ENCODE measurements at places on chromosomes 7 and 10.

DNA sequence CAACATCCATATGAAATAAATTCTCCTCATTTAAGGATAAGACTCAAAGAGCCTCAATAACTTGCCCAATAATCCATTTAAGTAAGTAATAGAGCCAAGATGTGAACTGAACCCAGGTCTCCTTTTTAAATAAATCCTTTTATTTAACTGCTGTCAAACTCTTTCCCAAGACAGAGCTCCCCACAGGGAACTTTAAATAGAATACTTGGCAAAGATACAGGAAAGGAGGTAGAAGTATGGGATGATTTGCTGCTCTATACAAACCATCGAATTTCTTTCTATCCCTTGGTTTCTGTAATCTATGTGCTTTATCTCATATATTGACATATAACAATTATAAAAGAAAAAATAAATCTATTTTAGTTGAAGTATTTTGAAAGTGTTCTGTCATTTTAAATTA lies 295.9 kb downstream of the CSTF2T start:
- DNase-seq, result no peak

- DNase-seq, result peak; percentile 84
Measured at GRCh38 chr7:135620980-135621850, 41.1 kb upstream of the STMP1 start.

- peak; percentile 43 for DNase-seq
Measured at GRCh38 chr10:72276013-72276387, 2.3 kb downstream of the DDIT4 start.

DNA sequence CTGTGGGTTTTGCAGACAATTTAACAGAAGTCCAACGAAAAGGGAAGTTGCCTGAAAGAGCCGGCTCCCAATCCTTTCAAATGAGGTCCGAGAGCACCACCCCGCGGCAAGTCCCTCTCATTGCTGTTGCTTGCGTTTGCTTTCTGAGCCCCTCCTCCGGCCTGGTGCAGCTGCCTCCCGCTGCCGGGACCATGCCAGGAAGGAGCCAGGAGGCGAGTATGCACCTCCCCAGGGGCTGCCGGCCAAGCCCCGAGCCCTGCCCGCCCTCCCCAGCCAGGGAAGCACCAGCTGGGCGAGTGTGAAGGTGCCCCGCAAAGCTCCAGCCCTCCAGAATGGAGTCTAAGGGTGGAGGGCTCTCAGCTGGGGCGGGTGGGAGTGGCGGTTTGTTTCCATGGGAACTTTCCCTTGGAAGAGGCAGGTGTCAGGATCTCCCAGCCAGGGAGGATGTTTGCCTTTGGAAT lies 25.8 kb upstream of the PPP2R2D start:
- DNase-seq, result peak; percentile 70

- no peak for DNase-seq
Measured at GRCh38 chr10:31721096-31721495, 207.5 kb downstream of the ARHGAP12 start.

GRCh38 chr10:17214971-17215781 lies 12.9 kb upstream of the VIM start:
- peak; percentile 96 for DNase-seq

- no peak for DNase-seq
Measured at GRCh38 chr7:126533715-126534114, 719.0 kb downstream of the GRM8 start.

DNA sequence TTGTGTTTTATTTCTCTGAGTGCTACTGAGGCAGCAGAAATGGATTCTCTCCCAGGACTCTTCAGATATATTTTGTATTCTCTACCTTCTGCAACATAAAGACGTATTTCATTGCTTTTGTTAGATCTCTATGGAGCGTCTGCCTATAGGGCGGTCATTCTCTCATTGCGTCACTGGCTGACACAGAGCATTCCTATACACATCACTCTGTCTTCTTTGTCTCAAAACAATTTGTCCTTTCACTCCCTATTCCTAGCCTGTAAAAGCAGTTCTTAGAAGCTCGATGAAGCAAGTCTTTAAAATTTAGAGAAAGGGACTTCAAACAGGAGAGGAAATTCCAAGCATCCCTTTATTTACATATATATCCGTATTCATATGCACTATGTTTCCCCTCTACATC lies 120.6 kb downstream of the CPED1 start:
- no peak for DNase-seq

GRCh38 chr10:44619975-44620374 lies 235.1 kb upstream of the CXCL12 start:
- DNase-seq, result no peak

GRCh38 chr7:91379236-91379635 lies 115.0 kb downstream of the FZD1 start:
- no peak for DNase-seq

- DNase-seq, result no peak
Measured at GRCh38 chr10:75335983-75336382, 65.6 kb downstream of the ZNF503 start.

DNA sequence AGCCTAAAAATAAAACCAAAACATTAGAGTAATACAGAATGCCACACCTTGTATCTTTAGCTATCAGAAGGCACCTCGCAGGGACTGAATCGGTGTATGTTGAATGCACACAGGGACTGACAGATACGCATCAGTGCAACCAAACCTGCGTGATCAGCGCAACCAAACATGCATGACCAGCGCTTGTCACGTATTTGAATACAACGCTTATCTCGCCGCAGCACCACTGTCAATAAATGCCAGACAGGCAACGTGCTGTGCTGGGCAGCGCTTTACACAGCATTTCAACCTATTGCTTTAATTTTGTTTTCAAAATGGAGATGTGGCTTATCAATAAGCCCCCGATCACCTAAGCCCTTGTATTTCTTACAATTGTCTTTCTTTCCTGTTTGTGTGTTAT lies 242.4 kb downstream of the SFMBT2 start:
- DNase-seq, result no peak

GRCh38 chr7:83614112-83614511 lies 34.8 kb downstream of the SEMA3E start:
- no peak for DNase-seq

- no peak for DNase-seq
Measured at GRCh38 chr7:44216521-44217222, 15.9 kb downstream of the YKT6 start.

DNA sequence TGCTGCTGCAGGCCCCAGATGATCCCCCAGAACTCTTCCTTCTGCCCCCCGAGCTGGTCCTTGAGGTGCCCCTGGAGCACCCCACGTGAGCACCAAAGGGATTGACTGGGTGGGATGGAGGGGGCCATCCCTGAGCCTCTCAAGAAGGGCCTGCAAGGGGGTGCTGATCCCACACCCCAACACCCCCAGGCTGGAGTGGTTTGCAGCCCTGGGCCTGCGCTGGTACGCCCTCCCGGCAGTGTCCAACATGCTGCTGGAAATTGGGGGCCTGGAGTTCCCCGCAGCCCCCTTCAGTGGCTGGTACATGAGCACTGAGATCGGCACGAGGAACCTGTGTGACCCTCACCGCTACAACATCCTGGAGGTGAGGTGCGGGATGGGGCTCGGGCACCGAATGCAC lies 8.2 kb downstream of the NOS3 start:
- DNase-seq, result no peak

GRCh38 chr10:124667425-124668345 lies 76.5 kb downstream of the FAM53B start:
- no peak for DNase-seq

DNA sequence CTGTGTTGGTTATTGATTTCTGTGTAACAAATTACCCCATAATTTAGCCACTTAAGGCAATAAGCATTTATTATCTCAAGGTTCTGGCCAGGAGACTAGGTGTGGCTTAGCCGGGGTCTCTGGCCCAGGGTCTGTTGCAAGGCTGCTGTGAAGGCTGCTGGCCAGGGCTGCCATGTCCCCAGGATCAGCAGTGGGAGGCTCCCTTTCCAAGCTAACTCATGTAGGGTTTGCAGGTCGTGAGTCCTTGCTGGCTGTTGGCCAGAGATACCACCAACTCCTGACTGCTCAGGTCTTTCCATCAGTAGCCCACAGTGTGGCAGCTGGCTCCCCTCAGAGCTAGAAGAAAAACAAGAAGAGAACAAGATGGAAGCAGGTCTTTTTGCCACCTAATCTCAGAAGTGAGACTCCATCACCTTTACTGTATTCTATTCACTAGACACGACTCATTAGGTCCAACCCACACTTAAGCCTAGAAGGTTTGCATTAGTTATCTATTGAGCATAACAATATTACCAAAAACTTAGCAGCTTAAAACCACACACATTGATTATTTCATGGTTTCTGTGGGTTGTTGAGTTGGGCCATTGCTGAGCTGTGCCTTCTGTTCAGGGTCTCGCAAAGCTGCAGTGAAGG lies 185.6 kb downstream of the PFKFB3 start:
- no peak for DNase-seq

DNA sequence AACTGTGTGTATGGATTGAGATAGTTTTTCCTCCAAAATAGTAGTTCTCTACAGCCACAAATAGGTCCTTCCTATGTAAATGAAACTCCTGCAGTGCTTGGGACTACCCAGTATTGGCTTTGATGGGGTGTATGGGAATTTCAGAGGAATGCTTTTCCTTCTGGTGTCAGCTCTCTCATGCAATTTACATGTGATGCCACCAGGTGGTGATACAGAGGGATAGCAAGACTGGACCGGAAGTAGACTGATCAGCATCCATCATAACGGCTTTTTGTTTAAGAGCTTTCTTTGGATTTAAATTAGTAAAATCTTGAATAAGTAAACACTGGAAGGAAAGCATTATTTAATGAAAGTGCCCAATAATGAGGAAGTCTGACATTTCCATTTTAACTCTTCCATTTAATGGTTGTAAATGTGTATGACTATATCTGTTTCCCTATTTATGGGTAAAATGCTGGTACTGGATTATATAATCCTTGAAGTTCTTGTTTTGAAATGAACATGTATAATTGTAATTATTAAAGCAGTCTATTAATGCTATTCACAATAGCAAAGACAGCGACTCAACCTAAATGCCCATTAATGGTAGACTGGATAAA lies 22.7 kb downstream of the DYNC1I1 start:
- DNase-seq, result peak; percentile 27

DNA sequence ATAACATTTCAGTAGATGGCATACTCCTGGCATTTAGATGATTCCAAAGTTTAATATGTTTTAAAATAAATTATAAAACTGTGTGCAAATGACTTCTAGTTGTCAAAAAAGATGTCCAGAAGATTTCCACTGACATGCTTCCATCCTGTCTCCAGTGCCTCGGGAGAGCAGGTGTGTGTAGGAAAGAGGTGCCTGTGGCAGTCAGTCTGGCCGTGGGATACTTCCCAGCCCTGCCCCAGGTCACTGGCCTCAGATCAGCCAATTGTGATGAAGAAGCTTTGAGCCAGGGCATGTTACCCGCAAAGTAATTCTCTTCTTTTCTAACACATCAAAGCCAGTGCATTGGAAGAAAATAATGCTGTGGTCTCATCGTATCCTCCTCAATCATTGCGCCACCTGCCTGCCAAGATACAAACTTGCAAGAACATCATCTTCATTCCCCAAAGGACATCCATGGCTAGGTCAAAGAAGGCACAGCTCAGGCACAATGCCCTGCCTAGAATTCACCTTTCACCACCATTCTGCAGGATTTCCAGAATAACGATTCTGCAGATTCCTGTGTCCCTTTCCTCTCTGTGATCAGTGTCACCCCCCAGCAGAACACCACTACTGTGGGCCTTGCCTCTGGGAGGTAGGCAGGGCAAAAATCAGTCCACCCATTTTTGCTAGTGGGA lies 6.3 kb upstream of the KCNMA1 start:
- DNase-seq, result peak; percentile 71

DNA sequence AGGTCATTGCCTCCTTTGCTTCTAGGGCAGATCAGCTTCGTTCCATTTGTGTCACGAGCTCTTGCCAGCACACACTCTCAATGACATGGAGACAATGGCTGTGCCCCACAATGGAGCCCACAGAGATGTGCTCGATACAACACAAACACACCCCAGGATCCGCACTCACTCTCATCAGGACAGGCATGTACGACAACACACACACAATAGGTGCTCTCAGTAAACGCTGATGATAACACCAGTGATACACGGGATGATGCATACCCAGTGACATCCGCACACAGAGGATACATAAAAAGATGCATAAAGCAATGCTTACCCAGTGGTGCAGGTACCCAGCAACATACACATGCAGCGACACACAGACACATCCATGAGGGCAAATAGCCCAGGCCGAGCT lies 61.2 kb upstream of the LBX1 start:
- no peak for DNase-seq

DNA sequence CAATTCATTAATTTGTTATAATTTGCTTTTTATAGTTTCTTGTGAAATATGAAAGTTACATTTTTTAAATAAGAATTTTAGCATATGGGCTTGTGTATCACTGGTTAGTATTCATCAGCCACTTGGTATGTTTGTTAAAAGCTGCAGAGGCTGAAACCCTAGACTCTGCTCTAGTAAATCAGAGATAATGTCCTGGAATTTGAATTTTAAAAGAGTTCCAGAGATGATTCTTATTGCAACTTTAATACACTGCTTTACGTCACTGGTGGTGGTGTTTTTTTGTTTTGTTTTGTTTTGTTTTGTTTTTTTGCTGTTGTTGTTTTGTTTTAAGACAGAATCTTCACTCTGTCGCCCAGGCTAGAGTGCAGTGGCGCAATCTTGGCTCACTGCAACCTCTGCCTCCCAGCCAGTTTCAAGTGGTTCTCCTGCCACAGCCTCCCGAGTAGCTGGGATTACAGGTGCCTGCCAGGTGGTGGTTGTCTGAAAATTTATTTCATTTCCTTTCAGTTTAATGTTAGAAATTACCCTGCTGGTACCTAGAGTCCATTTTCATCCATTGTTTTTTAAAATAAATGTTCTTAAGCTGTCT lies 43.8 kb downstream of the PTPN12 start:
- DNase-seq, result no peak

DNA sequence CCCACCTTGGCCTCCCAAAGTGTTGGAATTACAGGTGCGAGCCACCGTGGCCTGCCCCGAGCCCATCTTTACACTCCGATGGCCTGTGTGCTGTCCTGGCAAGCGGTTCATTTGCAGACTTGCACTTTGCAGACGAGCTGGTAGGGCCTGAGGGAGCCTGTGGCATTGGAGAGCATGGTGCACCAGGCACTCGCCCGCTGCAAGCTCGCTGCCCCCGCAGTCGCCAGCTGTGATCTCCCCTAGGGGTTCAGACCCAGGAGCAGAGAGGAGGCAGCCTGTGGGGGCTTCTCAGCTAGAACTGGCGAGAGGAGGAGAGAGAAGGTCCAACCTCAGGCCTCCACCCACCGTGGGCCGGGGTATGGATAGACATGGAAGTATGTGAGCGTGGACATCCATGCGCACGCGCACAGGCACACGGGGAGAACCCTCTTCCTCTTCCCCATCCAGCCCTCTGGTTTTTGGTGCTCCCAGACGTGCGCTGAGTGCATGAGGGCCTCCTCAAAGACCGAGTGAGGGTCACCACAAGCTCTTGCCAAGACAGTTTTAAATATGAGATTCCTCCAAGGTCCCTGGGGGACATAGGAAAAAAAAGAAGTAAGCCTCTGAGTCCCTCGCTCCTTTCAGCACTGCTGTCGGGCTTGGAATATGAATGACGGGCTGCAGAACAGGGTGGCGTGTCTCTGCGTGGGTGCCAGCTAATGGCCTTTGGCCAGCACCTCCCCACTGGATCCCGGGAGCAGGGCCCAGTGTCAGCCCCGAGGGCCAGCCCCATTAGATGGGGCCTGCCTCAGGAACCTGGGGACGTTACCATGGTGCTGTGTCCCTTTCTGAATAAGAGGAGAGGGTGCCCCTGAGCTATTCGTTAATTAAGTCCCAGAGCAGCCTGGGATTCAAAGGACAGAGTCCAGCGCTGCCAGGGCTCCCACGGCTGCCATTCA lies 15.1 kb upstream of the TTYH3 start:
- DNase-seq, result no peak

Data from EL (cell line).